ENCODE measurements at places on chromosomes 2 and 18.

DNA sequence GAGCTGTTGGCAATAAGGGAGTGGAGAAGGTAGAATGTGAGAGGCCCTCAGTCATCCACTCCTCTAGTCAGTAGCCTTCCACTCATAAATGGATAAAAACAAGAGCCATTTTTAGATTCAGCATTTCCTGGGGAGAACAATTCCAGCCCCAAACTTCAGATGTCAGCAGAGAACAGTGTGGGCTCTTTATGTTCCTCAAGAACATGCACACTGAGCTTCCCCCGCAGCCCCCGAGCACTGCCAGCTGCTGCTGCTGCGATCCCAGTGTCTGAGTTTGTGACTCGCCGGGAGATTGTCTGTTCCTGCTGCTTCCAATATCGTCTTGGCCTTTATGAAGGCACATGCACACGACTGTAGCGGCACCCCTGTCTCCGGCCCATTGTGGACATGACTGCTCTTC, 143.7 kb upstream of the CTNNA2 start:
- no peak for DNase-seq

GRCh38 chr2:190468814-190469569, 60.8 kb downstream of the MFSD6 start:
- DNase-seq: peak; percentile 93

GRCh38 chr2:98468621-98469236, 24.1 kb downstream of the INPP4A start:
- no peak for DNase-seq

- no peak for DNase-seq
Observed at GRCh38 chr2:119104414-119104813, 54.1 kb downstream of the C1QL2 start.

- no peak for DNase-seq
Observed at GRCh38 chr2:136751406-136751805, 13.9 kb upstream of the THSD7B start.

DNA sequence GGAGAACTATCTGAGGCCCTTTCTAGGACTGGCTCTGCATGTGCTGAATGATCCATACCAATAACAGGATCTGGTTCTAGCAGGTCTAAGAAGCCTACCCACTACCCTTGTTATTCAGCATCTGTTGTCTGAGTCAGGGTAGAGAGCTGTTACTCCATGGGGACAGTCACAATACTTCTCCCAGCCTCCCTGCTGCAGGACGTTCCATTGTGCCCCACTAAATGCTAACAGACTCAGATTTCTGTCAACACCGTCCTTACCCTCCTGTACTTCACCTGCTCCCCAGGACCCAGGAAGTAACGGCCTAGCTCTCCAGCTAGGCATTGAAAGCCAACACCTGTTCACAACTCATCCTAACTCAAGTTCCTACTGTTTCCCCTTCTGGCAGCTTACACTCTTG, 719.7 kb upstream of the ID2 start:
- no peak for DNase-seq

GRCh38 chr2:107932488-107932887, 53.8 kb upstream of the SLC5A7 start:
- DNase-seq: no peak

DNA sequence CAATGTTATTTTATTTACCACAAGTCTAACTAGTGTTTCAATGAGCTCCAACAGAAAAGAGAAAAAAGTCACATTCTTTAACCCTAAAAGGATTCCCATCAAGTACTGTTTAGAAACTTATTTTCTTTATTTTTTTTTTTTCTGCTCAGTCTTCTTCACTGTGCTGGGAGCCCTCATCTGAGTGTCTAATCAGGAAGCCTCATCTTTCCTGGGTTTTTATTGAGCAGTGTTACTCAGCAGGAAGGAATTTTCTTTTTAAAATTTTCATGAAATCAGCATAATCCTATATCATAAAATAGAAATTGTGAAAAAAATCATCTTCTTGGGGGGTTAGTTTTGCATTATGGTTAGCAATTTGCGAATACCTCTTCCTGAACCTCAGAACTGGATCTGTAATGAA, 453.8 kb downstream of the CDH2 start:
- DNase-seq: no peak

DNA sequence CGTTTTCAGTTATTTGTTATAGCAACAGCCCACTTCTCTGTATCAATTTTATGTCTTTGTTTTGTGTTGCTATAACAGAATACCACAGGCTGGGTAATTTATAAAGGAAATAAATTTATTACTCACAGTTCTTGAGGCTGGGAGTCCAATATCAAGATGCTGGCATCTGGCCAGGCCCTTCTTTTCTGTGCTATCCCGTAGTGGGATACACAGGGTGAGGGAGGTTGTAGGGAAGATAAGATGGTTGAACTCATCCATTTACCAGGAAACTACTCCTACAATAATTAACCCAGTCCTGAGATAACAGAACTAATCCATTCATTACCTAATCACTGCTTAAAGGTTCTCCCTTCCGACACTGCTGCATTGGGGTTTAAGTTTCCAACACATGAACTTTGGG, 220.7 kb downstream of the TPGS2 start:
- no peak for DNase-seq

DNA sequence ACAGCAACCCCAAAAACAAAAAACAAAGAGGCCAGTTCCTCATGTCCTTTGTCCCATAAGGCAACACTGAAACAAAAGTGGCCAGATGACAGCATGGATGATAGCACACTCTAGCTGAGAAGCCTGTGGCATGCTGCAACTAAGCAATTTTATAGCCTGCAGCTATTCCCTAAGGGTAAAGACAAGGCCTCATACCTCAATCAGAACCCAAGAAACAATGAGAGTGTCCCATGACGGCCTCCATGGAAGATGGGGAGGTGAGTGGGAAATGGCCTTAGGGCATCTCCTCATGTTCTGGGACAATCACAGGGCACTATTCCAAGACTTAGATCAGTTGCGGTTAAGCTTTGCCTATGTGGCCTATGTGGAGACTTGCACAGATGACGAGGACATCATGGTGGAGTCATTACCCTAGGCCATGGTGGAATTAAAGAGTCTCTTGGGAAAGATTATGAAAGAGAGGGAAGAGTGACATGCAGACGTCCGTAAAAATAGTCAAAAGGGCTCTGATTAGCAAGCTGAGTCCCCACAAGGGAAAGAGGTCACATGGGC, 103.1 kb downstream of the INO80D start:
- no peak for DNase-seq

GRCh38 chr2:85342156-85342555, 12.2 kb downstream of the RETSAT start:
- DNase-seq: no peak

- DNase-seq: no peak
Observed at GRCh38 chr18:61274416-61274960, 58.7 kb upstream of the CDH20 start.

DNA sequence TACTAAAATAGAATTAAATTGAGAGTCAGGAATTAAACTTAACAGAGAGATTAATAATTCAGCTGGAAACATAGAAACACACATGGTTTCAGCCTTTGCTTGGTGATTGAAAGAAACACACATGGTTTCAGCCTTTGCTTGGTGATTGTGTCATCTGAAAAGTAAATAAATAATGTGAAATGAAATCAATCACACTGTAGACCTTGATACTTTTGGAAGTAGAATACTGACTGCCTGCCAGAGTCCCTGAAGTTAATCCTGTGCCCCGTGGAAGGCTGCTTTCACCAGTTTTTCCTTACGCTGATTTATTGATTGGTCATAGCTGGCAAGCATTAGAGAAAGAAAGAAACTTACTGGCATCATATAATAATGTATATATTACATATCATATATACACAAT, 1252.7 kb upstream of the FAM98A start:
- no peak for DNase-seq

- DNase-seq: no peak
Observed at GRCh38 chr18:74506448-74507084, 10.4 kb downstream of the CNDP2 start.

DNA sequence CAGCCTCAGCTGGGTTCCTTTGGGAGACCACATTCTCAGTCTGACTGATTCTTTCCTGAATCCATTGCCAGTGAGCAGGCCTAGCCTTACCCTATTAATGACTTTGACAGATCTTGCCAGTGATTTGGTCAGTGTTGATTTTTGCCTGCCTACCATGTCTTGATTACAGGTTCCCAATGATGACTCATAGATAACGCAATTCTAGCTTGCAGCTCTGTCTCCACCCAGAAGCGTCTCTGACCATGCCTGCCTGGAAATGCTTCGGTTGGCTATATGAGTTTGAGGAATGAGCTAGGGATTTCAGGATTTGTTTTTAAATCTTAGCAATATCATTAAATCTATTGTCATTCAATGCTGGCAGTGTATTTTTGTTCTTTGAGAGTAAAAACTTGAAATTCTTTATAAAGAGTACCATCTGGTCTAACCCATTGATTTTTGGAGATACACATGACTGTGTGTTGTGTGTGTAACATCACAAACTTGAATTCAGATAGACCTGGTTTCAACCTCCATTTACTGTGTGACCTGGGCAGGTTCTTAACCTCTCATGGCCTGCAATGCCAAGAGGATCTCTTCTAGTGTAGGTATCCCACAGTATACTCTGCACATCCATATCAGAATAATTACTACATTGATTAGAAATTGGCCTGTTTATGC, 57.0 kb downstream of the CCDC150 start:
- DNase-seq: peak; percentile 77

GRCh38 chr2:179248024-179248348, 16.6 kb downstream of the SESTD1 start:
- no peak for DNase-seq

DNA sequence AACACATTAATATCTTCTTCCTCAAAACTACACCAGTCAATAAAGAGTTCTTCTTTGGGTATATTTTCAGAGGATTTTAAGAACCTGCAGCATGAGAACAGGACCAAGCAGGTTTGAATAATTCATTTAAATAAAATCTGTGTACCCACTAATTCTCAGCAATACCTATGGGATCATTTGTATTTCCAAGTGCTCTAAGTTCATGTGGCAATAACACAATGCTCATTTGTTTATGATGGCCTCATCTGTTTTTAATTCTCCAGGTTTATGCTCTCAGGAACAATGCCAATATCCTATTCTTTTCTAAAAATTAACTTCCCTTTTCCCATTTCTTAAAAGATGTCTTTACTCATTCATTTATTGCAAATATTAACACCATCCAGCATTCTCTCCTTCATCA, 264.7 kb downstream of the METTL4 start:
- no peak for DNase-seq

DNA sequence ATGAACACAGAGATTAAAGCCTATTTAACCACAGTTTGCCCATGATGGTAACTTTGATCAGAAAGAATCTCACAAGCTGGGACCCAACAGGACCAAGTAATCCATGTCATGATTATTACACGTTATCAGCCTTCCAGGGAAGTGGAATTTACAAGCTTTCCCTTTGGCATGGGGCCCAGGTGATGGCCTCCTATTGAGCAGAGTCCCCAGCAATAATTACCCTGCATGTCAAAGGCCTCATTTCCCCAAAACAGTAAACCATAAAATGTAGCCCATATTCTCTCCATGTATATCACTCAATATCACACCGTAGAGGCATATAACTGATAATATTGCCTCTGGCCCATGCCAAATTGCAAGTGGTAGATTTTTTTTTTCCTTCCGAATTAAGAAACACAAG, 38.9 kb downstream of the PRKRA start:
- no peak for DNase-seq

GRCh38 chr18:55096263-55096951, 137.1 kb upstream of the CCDC68 start:
- peak; percentile 71 for DNase-seq

- DNase-seq: no peak
Observed at GRCh38 chr2:155273323-155273722, 574.8 kb downstream of the KCNJ3 start.

DNA sequence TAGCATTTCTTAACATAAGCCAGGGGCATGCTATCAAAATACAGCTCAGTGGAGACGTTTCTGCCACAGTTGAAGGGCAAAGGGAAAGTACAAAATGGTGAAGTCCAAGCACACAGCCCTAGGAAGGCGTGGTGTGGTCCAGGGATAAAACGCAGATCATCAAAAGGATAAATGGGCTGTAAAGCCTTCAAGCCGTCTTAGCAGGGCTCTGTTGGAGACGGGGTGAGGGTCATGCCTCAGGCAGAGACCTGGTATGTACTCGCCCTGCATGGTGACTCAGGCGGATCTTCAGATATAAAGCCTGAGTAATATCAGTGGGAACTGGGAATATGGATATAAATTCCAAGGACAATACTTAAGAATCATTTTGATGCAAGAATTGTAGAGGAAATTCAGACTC, 61.2 kb downstream of the NGEF start:
- no peak for DNase-seq

GRCh38 chr2:178819992-178820391, 12.8 kb upstream of the TTN start:
- no peak for DNase-seq

DNA sequence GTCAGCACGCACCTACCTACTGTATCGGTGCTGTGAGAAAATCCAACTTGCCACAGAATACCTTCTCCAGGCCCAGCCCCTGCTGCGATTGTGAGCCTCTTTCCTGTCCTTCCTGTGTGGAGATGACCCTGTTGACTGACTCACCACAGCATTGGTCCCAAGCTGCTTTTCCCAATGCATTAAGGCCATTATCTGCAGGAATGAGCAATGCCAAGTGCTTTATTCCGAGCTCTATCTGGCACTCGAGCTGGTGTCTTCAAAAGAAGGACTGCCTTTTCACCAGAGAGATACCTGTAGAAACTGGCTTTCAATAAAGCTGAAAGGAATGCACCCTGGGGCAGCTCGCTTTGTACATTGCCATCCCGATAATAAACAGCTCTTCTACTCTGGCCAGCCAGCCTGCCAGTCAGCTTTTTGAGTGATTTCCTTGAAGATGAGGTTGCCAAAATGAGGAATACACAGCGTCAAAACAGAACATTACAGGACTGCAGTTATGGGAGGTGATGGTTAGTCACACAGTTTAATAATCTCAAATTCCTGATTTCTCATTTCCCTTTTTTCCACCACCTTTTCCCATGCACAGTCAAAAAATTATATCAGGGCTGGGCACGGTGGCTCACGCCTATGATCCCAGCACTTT, 8.3 kb upstream of the RNF103 start:
- DNase-seq: no peak

GRCh38 chr2:99153921-99154604, 679 bp downstream of the TSGA10 start:
- DNase-seq: no peak

DNA sequence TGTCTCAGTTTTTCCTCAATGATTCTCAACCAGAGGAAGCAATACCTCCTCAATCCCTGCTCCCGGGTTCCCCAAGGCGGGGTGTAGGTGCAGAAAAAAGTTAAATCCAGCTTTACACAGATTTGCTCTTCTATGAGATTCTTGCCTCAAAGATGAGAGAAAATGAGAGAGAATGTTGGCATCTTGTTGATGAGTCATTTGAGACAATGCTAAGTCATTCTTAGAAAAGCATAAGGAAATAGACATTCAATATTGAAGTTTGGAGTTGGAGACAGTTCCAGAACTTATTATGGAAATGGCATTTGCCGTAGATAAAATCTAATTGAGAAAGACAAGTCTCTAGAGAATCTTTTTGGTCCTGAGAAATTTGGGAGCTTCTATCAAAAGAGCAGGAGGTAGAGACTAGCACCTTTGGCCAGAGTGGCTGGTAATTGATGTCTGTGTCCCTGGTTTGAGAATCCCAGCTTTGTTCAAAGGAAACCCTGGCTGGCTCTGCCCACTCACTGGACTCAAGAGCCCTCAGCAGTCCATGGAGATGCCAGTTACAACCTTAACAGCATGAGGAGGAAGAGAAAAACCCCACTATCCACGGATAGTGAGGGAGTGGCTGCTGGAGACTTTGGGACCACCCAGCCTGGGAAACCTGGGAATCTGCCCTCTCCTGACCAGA, 181.2 kb downstream of the FAM124B start:
- no peak for DNase-seq
